ENCODE measurements at places on chromosomes 12 and 14. TPM values are rescaled to one million over a fixed set of nuclear protein-coding genes. Genes with fewer than 3 reads are reported as not detected.

CLEC4E gene
- not detected for total RNA-seq

KRT3 gene
- not detected for total RNA-seq

KSR2 gene
- not detected for total RNA-seq

MBIP gene
- total RNA-seq = 17.2 TPM

LRP1-AS gene
- not detected for total RNA-seq

C12orf54 gene
- not detected for total RNA-seq

RNASE7 gene
- total RNA-seq = not detected

CMKLR1 gene
- total RNA-seq = 0.33 TPM

CD4 gene
- total RNA-seq = 0.15 TPM

SLC6A12 gene
- total RNA-seq = not detected

PMCH gene
- total RNA-seq = not detected

TPPP2 gene
- not detected for total RNA-seq

FSCB gene
- not detected for total RNA-seq

EEA1 gene
- total RNA-seq = 27.5 TPM

IAPP gene
- not detected for total RNA-seq

FAM186B gene
- total RNA-seq = 0.99 TPM

C12orf56 gene
- 2.0 TPM for total RNA-seq

BCL2L14 gene
- not detected for total RNA-seq

RERG gene
- not detected for total RNA-seq

PRPF39 gene
- 33.4 TPM for total RNA-seq

GAS2L3 gene
- 44.1 TPM for total RNA-seq

FAM222A gene
- 0.15 TPM for total RNA-seq

DCN gene
- total RNA-seq = 1,986 TPM

OR6J1 gene
- total RNA-seq = under 0.01 TPM

PPP1R1A gene
- not detected for total RNA-seq

CSRP2 gene
- 10.8 TPM for total RNA-seq

RNF212B gene
- not detected for total RNA-seq

ANKRD9 gene
- total RNA-seq = 44.3 TPM

CLEC6A gene
- not detected for total RNA-seq

CD63 gene
- total RNA-seq = 2,880 TPM

TAS2R50 gene
- total RNA-seq = 6.8 TPM

GPRC5D gene
- total RNA-seq = not detected

HIP1R gene
- 25.1 TPM for total RNA-seq

CLEC2A gene
- total RNA-seq = not detected

NTN4 gene
- 11.1 TPM for total RNA-seq

Data from smooth muscle cell of trachea (primary cell).